ENCODE measurements at places on chromosomes 4 and X. TPM values are rescaled to one million over a fixed set of nuclear protein-coding genes. Genes with fewer than 3 reads are reported as not detected.

Gene KIF4A
- 20.1 TPM for total RNA-seq

Gene HTR2C
- not detected for total RNA-seq

Gene UGT2B17
- total RNA-seq: not detected

Gene KCNE5
- 0.34 TPM for total RNA-seq

DNA sequence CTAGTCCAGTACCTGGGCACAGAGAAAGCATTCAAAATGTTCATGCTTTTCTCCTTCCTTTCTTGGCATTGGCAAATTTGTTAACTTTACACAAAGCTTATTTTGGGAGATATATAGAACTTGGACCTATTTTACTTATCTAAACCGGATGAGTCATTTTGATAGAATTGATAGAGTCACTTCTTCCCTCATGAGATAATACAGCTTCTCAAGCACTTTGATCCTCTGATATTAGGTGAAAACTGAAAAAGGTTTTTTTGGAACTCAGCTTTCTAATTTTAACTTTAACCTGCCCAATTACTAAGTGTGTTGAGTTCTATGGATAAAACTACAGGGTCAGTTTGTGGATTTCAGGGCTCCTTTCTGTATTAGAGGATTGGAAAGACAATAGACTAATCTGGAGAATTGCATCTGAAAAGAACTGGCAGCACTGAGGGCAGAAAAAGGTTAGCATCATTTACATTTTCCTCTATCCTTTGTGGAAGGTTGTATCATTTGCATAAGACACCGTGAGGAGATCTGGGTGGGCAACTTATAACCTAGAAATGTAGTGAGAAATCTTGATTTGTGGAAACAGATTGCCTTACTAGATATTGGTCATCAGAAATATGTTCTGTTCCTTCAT lies 2.4 kb downstream of the WDR44 start:
- no peak for DNase-seq

- no peak for DNase-seq
These were observed 8.1 kb downstream of the TCEAL3 start for GRCh38 chrX:103615781-103616371.

DNA sequence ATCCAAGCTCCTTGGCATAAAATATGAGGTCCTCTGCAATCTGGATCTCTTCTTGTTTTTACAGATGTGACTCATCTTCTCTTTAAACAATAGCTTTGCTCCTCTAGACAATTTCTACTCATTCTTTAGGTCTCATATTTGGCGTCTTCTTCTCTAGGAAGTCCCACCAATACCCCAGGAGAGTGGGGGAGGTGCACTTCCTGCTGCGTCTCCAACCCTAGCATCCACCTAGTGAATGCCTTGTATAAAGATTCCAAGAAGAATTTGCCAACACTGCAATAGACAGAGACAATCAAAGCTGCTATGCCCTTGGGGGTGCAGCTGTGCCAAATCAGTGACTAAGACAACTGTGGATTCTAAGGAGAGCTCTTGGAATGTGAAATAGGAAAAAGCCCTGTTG lies 45.7 kb upstream of the SLC10A7 start:
- DNase-seq: no peak

GRCh38 chrX:74534569-74535038 lies 79.8 kb downstream of the RLIM start:
- no peak for DNase-seq

GRCh38 chr4:124478470-124478869 lies 234.1 kb downstream of the ANKRD50 start:
- DNase-seq: no peak

- no peak for DNase-seq
These were observed 49.0 kb downstream of the SYTL5 start for GRCh38 chrX:38055170-38055847.

DNA sequence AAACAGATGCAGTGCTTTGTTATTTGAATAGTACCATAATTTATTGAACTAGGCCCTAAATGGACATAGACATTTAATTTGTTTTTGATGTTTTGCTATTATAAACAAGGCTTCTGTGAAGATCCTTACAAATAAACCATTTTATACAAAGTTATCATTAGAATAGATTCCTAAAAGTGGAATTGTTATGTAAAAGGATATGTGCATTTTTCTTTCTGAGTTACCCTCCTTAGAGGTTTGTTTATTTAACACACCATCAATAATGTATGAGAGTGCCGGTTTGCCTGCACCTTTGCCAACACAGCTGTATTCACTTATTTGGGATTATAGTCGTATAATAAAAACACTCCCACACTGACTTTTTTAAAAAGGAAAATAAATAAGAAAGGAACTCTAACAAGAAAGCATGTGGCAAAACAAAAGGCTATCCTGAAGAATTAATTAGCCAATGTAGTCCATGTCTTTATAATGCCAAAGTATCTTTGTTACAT lies 84.8 kb downstream of the PAK3 start:
- no peak for DNase-seq

GRCh38 chr4:84171871-84172270 lies 327.2 kb downstream of the NKX6-1 start:
- DNase-seq: no peak

DNA sequence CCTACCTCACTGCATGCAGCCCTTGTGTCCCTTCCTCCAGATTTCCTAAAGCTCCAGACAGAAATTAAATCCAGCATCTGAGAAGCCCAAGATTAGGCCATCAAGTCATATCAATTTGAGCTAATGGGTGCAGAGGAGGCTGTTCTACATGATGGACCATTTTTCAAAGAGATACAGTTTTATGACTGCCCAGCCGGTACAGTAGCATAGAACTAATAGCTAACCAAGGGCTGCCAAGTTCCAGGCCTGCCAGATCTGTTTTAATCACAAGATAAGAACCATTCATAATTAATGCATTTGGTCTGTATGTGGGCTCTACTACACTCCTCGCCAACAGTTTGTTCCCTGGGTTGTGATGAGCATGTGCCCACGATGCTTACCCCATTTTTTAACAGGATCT lies 73.9 kb upstream of the PLAC1 start:
- no peak for DNase-seq

- DNase-seq: no peak
These were observed 9.2 kb upstream of the PDHA2 start for GRCh38 chr4:95830651-95831050.

DNA sequence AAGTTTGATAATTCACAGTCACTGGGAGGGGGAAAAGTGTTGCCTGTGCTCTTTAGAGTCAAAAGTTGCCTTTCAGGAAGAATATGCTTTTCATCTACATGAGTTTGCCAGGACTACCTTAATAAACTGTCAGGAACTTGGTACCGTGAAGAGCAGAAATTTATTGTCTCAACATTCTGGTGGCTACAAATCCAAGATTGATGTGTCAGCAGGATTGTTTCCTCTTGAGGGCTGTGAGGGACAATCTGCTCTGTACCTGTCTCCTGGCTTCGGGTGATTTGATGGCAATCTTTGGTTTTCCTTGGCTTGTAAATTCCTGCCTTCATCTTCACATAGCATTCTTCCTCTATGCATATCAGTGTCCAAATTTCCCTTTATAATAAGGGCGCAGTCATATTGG lies 277.2 kb downstream of the PDGFC start:
- peak; percentile 46 for DNase-seq

DNA sequence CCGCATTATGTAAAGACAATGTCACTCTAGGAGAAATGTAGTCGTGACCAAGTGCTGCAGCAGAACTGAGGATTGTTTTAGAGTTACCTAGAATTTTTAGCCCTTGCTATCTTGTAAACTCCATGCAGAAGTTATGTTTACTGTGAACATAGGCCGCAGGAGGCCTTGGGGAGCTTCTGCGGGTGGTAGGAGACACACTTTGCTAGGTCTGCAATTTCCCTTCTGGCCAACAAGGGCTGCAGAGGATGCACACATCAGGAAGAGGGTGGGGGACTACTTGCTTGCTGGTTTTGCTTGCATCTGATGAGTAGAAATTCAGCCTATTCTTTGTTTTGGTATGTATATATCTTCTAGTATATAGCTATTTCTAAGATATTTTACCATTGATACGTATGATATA lies 23.1 kb downstream of the BANK1 start:
- DNase-seq: no peak

- no peak for DNase-seq
These were observed 67.6 kb downstream of the MRPL1 start for GRCh38 chr4:77930154-77930639.
